ENCODE measurements at places on chromosomes 3 and 15.

GRCh38 chr15:66884661-66885237, 180.7 kb upstream of the SMAD3 start:
- no peak for DNase-seq

GRCh38 chr3:86175593-86176444, 815.1 kb downstream of the VGLL3 start:
- no peak for DNase-seq

DNA sequence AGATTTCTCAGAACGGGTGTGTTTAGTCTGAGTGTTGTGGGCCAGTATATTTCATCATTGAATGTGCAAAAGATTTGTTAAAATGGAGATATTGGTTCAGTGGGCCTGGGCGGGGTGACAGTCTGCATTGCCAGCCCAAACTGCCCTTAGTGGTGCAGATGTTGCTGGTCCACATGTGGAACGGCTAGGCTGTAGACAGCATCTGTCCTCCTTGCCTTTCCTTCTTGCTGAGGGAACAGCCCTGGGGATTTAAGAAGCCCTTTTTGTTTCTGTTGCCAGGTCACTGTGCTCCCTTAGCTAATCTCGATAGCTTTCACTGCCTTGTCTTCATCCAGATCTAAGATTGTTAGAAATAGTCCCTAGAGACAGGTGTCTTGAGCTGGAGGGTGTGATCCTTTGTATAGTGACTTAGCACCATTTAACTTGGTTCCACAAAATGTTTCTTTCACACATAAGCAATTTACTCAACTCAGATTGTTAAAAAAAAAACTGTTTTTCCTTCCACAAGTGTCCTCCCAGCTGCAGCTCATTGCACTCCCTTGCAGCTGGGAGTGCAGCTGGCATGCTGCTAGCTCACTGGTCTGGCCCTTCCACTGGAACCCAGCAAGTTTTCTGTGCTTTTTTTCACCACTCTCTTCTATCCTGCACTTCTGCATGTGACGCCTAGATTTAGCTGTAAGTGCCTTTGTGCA, 37.5 kb downstream of the GAP43 start:
- no peak for DNase-seq

GRCh38 chr3:4852780-4853748, 126.2 kb upstream of the BHLHE40 start:
- DNase-seq: no peak

DNA sequence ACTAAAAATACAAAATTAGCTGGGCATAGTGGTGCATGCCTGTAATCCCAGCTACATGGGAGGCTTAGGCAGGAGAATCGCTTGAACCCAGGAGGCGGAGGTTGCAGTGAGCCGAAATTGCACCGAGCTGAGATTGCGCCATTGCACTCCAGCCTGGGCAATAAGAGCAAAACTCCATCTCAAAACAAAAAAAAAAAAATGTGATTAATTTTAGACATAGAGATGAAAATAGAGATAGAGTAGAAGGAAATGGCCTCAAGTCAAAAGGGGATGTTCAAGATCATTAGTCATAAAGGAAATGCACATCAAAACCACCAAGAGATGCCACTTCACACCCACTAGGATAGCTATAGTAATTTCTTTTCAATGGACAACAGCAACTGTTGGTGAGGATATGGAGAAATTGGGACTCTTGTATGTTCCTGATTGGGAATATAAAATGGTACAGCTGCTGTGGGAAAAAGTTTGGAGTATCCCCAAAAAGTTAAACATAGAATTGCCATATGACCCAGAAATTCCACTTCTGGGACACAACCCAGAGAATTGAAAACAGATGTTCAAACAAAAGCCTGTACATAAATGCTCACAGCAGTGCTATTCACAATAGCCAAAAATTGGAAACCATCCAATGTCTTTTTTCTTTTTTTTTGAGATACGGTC, 55.4 kb downstream of the ABHD2 start:
- DNase-seq: no peak

DNA sequence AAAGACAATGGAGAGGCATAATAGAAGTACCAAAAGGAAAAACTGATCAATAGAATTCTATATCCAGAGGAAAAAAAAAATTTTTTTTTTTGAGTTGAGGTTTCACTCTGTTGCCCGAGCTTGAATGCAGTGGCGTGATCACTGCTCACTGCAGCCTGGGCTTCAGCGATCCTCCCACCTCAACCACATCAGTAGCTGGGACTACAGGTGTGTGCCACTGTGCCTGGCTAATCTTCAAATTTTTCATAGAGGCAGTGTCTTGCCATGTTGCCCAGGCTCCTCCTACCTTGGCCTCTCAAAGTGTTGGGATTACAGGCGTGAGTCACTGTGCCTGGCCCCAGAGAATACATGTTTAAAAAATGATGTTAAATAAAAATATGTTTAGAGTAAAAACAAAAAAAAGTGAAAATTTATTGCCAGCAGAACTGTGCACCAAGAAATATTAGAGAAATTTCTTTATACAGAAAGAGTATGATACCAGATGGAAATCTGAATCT, 154.3 kb upstream of the ZBTB20 start:
- no peak for DNase-seq

DNA sequence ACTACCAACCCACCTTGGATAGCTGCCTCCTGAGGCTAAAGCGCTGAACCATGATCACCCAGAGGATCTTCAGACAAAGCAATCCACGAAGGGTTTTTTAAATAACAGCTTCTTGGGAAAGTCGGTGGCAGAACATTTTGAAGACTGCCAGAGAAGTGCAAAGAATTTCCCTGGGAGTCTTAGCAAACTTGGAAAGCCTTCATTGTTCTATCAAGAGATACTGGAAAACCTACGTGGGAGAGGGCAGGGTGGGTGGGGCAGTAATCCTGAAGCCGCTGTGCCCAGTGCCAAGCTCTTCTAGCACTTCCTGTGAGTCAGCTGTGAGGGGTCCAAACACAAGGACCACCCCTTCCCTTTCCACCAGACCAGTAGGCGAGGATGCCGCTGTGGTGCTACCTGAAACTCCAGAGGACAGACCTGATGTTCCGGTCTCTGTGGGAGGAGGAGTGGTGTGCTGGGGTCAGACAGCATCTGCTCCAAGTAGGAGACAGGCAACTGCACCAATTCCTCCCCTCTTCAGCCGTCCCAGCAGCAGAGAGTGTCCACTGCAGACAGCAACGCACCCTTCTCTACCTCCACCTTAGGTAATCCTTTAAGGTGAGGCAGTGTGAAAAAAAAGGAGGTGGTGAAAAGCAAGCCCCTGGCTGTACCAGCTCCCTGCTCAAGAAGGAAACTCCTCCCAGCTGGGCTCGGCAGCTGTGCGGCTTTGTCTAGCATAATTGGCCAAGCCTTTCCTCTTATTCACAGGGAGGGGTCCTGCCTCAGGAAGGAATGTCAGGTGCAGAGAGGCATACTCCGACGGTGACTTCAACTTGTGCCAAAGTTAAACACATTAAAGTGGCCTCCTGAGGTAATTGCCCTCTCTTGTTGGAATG, 99.0 kb downstream of the TMCC1 start:
- DNase-seq: no peak

GRCh38 chr3:137944593-137944992, 65.4 kb upstream of the CLDN18 start:
- no peak for DNase-seq

- DNase-seq: no peak
Measured at GRCh38 chr3:151367448-151367847, 17.1 kb downstream of the P2RY12 start.

DNA sequence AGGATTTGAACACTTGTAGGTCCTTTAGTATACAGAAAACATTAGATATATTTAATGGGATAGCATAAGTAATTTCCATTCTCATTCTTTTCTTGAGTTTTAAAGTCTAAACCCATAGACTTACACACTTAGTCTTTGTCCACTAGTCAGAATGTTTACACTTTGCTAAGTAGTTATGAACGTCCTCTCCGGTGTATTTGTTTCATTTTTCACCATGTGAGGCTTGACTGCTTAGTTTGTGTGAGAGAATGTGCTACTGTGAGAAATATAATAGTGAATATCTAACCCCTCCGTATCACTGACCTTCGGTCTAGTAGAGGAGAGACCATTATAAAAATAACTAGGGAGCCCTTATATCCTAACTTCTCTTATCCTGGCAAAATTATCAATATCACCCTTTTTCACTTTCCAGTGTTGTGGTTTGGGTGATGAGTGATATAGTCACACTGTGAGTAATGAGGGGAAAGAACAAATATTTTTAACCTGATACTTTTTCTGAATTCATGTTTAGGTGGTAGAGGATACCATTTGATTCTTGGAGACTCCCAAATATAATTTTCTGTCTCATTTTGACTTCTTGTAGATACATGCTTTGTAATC, 122.4 kb downstream of the UBE2E2 start:
- DNase-seq: no peak

DNA sequence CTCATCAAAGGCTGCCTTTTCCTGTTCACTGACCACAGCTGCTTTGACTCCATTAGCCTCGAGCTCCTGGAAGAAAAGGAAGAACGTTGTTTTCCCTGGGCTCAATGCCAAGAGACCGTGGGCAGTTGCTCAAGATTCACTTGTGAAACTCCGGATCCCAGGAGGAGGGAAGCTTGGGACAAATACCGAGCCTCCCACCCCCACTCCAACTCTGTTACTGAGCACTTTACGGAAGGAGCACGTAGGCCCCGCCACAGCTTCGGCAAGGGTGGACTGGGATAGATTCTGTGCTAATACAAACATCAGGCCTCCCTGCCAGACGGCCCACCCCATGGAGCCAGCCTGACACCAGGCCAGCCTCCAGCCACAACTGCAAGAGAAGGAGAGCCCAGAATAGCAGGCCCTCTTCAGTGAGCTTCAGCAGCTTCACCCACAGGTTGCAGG, 10.8 kb upstream of the FANCD2 start:
- no peak for DNase-seq

GRCh38 chr15:80020731-80021130, 38.7 kb upstream of the ZFAND6 start:
- no peak for DNase-seq

DNA sequence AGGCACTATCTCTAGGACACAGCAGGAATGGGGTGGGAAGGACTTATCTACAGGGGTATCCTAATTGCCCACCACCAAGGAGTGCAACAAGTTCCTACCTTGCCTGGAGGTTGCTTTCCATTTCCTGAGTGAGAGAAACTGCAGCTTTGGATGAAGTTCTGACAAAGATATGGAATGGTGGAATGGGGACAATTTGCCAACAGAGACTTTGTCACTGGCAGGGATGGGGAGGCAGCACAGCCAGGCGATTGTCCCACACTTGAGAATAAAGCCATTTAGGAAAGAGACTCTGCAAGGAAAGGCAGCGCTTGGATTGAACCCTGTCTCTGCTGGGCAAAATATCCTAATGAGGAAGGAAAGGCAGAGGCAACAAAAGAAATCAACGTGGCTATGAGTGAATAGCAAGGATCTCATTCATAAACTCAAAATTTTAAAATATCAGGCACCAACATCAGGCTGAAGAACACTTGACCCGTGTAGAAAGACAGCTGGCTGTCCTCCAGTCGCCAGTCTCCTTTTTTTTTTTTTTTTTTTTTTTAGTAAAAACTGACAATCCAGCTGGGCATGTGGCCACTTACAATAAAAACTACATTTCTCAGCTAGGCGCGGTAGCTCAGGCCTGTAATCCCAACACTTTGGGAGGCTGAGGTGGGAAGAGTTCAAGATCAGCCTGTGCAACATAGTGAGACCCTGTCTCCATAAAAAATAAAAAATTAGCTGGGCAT, 31.6 kb upstream of the PDE8A start:
- no peak for DNase-seq

DNA sequence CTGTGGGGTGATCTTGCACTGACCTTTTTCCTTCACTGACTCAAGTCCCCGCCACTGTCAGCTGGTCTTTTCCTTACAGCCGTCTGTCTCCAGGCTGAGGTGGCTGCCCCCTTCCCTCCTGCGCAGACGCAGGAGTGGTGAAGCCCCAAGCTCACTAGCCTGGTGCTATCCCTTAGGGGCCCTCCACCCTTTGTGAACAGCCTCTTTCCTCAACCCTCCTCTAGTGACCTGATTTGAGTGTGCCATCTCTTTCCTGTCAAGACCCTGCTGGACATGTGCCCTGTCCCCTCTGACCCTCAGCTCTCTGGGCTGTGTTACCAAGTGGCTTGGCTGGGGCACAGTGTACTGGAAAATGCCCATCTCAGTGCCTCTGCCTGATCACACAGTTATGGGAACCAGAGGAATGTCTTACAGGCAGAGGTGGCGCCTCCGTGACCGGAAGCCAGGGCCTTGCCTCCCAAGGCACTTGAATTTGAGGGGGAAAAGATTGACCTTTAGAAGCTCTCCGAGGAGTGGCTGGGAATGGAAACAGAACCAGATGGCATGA, 8.7 kb downstream of the KBTBD13 start:
- no peak for DNase-seq

GRCh38 chr15:85036716-85037115, 55.1 kb downstream of the PDE8A start:
- no peak for DNase-seq

DNA sequence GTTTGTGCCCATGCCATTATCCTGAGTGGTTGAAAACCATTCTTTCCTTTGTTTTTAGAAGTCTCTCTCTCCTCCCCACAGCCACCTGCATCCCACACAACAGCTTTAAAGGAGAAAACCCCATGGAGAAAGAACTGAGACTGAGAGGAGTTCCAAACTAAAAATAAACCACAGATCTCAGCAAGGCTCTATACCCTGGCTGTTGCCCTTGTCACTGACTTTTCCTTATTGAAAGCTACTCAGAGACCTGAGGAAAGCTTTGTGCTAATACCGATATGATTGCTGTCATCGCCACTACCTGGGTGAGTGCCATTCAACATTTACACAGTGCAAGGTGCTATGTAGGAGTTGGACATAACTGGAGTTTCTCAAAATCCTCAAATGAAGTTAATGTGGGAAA, 55.5 kb upstream of the RASGRP1 start:
- no peak for DNase-seq
